ENCODE measurements at places on chromosomes 6 and 20.
A peak's percentile ranks its signal among the peaks of the same experiment; 100 is the strongest.

DNA sequence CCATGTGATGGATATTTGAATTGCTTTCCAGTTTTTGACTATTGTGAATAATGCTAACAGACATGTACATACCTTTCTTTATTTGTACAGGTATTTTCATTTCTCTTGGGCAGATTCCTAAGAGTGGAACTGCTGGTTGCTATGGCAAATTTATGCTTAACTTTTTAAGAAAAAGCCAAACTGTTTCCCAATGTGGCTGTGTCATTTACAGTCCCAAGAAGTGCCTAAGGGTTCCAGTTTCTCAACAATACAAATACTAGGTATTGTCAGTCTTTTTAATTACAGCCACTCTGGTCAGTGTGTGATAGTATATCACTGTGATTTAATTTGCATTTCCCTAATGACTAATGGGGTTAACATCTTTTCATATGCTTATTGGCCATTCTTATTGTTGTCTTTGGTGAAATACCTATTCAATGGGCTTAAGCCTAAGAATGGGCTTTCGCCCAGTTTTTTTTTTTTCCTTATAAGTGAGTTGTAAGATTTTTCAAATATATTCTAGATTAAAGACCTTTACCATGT lies 10.3 kb downstream of the REPS1 start:
- peaks cover 57% of the 10 kb centered on the region for H3K4me1 ChIP-seq
- DNase-seq = no peak
- no peaks in the 10 kb centered on the region for H3K27me3 ChIP-seq
- H3K36me3 ChIP-seq = no peaks in the 10 kb centered on the region

GRCh38 chr6:108699290-108700041 lies 138.7 kb downstream of the FOXO3 start:
- no peaks in the 10 kb centered on the region for H3K4me1 ChIP-seq
- no peak for DNase-seq
- H3K4me3 ChIP-seq = no peak overlapping the region
- H3K27ac ChIP-seq = no peak overlapping the region
- no peaks in the 10 kb centered on the region for H3K36me3 ChIP-seq
- no peaks in the 10 kb centered on the region for H3K27me3 ChIP-seq

GRCh38 chr6:132907231-132907630 lies 92.9 kb downstream of the RPS12 start:
- DNase-seq = no peak
- no peaks in the 10 kb centered on the region for H3K4me1 ChIP-seq
- H3K27ac ChIP-seq = no peak overlapping the region
- H3K27me3 ChIP-seq = no peaks in the 10 kb centered on the region
- no peak overlapping the region for H3K4me3 ChIP-seq

GRCh38 chr20:53574819-53575218 lies 18.8 kb downstream of the ZNF217 start:
- no peaks in the 10 kb centered on the region for H3K27me3 ChIP-seq
- no peak overlapping the region for H3K4me3 ChIP-seq
- H3K27ac ChIP-seq = no peak overlapping the region
- peaks cover 72% of the 10 kb centered on the region for H3K36me3 ChIP-seq
- no peak for DNase-seq
- H3K4me1 ChIP-seq = peaks cover 17% of the 10 kb centered on the region

DNA sequence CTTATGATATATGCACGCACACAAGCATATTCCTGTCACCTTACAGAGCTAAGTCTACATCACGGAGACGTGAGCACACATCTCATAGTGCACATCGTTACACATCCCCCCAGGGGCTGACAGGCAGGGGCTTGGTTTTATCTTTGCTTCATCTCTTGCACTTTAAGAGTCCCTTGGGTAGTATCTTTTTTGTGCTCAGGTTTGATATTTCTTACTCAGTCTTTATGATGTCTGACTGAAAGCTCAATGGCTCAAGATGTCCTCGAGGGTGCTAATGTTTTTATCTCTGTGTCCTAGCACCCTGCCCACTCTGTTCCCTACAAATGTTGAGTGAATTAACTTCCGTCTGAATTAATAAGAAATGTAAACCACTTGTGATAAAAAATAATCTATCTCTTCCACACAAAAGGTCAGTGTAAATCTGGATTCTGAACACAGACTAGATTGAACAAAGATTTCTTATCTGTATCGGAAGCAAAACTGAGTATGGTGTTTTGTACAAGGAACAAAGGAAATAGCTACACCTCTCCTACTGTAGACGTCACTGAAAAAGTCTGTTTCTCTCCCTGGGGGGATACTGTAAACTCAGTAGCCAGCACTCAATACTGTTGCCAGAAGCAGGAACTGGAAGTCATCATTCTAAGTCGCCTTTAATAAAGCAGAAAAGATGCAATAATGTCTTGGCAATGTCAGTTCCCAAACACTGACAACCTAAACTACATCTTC lies 195.1 kb downstream of the PRKN start:
- no peaks in the 10 kb centered on the region for H3K27me3 ChIP-seq
- H3K4me1 ChIP-seq = no peaks in the 10 kb centered on the region
- H3K4me3 ChIP-seq = no peak overlapping the region
- DNase-seq = no peak
- no peak overlapping the region for H3K27ac ChIP-seq

DNA sequence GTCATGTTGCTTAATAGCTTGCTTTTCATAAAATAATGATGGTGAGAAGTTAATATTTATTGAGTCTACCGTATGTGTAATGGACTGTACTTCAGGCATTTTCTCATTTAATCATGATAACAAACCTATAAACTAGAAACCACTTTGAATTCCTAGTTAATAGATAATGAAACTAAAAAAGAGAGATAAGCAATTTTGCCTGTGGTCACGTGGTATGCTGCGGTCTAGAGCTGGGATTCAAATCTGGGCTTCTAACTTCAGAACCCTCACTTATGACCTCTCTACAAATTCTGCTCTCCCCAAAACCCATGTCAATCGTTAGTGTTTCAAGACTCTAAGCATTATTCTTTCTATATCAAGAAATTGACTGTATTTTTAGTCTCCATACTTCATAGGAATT lies 700.7 kb downstream of the PRKN start:
- no peak for DNase-seq
- H3K27me3 ChIP-seq = no peaks in the 10 kb centered on the region
- no peaks in the 10 kb centered on the region for H3K36me3 ChIP-seq
- no peak overlapping the region for H3K4me3 ChIP-seq
- H3K27ac ChIP-seq = no peak overlapping the region
- no peaks in the 10 kb centered on the region for H3K4me1 ChIP-seq

DNA sequence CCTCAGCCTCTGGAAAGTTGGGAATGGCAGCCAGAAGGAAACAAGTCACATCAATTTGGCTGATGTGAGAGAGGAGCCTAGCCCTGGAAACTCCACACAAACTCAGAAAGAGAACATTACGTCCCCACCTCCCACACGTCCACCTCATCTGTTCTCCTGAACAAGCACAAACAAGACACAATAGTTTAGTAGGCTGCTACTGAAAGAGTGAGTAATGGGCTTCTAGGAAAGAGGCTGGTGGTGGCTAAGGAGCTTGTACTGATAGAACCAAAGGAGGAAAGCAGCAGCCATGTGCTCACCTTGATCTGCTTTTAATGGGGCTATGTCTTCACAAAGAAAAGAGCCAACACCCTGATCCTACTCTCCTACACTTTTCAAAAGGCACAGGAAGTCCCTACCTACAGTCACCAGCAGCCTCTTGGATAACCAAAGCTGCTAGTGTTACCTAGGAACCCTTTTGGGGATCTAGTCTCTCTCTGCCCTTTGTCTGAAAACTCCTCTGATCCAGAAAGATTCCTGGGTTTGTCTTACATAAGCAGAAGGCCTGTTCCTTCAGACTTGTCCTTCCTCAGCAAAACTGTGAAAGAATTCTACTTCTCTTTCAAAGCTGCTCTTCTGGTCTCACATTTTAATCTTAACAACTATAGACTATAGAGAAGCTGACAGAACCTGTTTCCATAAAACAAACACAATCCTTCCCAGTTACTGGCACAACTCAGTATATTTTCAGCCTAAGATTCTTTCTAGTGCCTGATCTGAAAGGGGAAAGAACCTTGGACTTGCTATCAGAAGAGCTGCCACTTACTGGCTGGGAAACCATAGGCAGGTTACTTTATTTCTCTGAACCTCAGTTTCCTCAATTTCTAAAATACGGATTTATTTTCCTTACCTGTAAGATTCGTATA lies 3.1 kb downstream of the PLAGL2 start:
- H3K27me3 ChIP-seq = no peaks in the 10 kb centered on the region
- peaks cover 73% of the 10 kb centered on the region for H3K4me1 ChIP-seq
- peaks cover 19% of the 10 kb centered on the region for H3K36me3 ChIP-seq
- H3K4me3 ChIP-seq = peak overlapping the region; percentile 95

- H3K36me3 ChIP-seq = no peaks in the 10 kb centered on the region
- DNase-seq = no peak
- H3K4me1 ChIP-seq = no peaks in the 10 kb centered on the region
- H3K4me3 ChIP-seq = no peak overlapping the region
These were observed 105.0 kb downstream of the PTPRK start for GRCh38 chr6:128415387-128415786.

- H3K36me3 ChIP-seq = no peaks in the 10 kb centered on the region
- DNase-seq = no peak
- H3K27ac ChIP-seq = no peak overlapping the region
These were observed 90.0 kb upstream of the INSM1 start for GRCh38 chr20:20277894-20278335.

GRCh38 chr6:21965953-21966539 lies 330.8 kb downstream of the PRL start:
- no peak overlapping the region for H3K27ac ChIP-seq
- no peaks in the 10 kb centered on the region for H3K27me3 ChIP-seq
- no peak overlapping the region for H3K4me3 ChIP-seq
- no peaks in the 10 kb centered on the region for H3K36me3 ChIP-seq
- no peak for DNase-seq

- H3K27ac ChIP-seq = no peak overlapping the region
- no peak for DNase-seq
- peak overlapping the region; percentile 17 for H3K4me3 ChIP-seq
These were observed 887 bp downstream of the SIGLEC1 start for GRCh38 chr20:3711484-3711941.

DNA sequence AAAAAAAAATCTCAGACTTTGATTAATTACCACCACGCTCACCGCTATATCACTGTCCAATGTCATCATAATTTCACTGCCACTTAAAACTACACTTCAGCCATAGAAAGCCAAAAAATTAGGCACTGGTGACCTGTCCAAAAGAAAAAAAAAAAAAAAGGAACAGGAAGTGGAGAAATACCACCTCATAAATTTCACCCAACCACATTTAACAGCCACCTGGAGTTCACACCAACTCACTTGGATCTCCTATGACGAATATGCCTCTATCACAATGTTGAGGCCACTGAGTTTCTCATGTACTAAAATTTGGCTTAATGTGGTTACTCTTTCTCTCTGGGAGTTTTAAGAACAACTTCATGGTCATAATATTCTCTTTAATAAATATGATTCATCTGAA lies 237.5 kb upstream of the RSPO3 start:
- no peak for DNase-seq
- no peak overlapping the region for H3K4me3 ChIP-seq
- no peaks in the 10 kb centered on the region for H3K4me1 ChIP-seq
- H3K27ac ChIP-seq = no peak overlapping the region
- H3K27me3 ChIP-seq = no peaks in the 10 kb centered on the region

DNA sequence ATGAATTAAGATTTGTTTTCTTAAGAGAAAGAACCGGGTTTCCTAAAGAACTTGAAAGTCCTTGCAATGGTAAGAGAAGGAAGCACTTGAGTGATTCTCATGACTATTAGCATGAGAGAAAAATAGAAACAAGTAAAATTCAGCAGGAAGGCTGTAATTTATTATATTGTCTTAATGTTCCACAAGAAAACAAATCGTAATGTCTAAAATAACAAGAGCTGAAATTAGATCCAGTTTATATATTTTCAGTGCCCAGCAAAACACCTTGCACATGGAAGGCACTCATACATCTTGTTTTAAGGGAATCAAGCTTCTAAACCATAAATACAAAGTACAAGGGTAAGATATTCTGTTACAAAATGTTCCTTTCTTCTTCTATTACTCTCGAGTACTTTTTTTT lies 229.4 kb upstream of the PLN start:
- peaks cover 10% of the 10 kb centered on the region for H3K4me1 ChIP-seq
- H3K27me3 ChIP-seq = no peaks in the 10 kb centered on the region
- no peaks in the 10 kb centered on the region for H3K36me3 ChIP-seq
- H3K4me3 ChIP-seq = no peak overlapping the region

DNA sequence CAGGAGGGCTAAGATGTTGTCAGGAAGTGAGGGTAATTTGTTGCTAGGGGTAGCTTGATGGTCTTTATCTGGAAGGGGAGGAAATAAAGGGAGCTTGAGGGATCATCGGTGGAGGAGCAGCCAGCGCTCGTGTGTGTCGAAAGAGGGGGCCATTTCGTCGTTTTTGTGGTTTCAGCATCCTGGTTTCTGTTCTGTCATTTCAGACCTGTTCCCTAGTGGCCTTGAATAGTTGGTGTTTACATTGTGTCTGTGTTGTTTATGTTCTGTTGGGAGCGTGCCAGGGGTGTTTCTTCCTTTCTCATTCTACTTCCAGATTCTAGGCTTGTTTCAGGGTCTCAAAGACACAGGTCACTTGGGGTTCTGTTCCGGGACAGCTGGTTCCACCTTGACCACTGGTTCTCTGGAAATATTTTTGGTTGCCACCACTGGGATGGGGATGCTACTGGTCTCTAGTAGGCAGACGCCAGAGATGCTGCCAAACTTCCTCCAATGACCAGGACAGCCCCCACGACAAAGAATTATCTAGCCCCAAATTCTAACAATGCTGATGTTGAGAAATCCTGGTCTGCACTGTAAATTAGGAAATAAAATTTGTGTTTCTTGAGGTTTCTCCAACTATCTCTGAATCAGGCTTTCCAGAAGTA lies 113.9 kb upstream of the NAA20 start:
- DNase-seq = peak; percentile 57
- H3K36me3 ChIP-seq = no peaks in the 10 kb centered on the region
- H3K4me3 ChIP-seq = no peak overlapping the region
- H3K4me1 ChIP-seq = peaks cover 5% of the 10 kb centered on the region
- H3K27me3 ChIP-seq = no peaks in the 10 kb centered on the region
- no peak overlapping the region for H3K27ac ChIP-seq

DNA sequence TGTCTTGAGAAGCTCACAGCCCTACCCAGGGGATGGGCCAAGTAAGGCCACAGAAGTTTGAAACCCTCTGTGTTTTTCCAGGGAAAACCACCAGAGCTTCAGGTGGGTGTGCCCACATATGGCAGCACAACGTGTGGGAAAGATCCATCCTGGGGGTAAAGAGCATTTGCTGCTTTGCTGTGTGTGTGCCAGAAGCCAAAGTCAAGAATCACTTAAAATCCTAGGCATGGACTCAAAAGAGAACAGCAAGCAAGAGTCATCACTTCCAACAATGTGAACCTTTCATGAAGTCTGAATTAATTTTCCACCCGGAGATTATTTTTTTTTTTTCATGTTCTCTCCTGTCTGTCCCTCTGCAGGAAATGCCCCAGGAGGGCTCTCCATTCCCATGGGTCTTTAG lies 308.2 kb upstream of the SGK1 start:
- H3K27ac ChIP-seq = peak overlapping the region; percentile 71
- no peak overlapping the region for H3K4me3 ChIP-seq
- no peak for DNase-seq
- H3K27me3 ChIP-seq = no peaks in the 10 kb centered on the region
- peaks cover 44% of the 10 kb centered on the region for H3K4me1 ChIP-seq

All from suprapubic skin (tissue), 4 donors.